ENCODE measurements at places on chromosomes 13 and 19.

DNA sequence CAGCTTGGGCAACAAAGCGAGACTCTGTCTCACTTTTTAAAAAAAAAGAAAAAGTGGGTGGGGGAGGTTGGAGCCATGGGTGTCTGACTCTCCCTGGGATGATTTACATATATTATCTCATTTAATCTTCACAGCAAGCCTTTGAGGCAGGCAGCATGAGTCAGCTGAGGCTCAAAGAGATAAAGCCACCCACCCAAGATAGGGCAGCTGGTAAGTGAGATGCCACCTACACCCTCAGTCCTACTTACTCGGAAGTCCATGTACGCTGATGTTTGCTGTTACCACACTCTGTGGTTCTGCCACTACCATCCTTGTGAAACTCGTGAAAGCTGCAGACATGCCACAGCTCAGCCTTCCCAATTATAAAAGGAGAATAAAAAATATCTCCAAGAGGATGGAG lies 142.0 kb upstream of the TSHZ3 start:
- DNase-seq = no peak

GRCh38 chr19:27833031-27833430 lies 1379.9 kb downstream of the UQCRFS1 start:
- no peak for DNase-seq

DNA sequence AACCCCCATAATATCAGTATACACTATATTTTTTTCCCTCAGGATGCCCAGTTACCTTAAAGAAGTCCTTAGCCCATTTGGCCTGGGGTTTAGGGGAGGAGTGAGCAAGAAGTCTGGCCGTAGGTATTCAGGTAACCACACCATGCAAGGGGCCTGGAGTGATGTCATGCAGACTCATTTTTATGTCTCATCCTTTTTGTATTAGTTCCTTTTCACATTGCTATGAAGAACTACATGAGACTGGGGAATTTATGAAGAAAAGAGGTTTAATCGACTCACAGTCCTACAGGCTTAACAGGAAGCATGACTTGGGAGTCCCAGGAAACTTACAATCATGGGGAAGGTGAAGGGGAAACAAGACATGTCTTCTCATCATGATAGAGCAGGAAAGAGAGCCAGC lies 12.2 kb downstream of the TPP2 start:
- DNase-seq = no peak

GRCh38 chr13:28494504-28494777 lies 487 bp downstream of the FLT1 start:
- DNase-seq = no peak

DNA sequence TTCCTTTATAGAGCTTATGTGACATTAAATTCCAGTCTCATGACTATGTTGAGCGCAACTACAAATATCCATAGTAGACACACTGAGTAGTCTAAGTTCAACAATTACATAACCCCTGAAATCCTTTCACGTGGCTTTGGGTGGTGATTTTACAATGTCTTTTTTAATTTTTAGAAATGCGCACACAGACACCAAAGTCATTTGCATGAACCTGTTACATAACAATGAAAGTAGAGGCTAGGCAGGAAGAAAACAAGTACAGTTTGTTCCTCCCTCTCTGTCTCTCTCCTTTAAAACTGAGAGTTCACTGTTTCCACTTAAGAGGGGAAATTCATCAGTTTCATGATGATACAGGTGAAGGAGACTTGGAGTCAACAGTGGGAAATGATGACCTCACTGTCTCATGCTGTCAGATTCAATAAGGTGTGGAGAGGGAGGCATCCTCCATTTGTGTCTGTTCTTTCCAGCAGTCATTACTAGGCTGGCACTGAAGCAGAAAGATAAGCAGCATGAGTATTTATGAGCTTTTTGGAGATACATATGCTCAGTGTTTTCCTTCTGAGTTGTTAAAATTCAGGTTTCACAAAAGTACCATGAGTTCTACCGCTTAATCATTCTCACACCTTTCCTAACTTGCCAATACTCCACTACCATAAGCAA lies 201.8 kb downstream of the LHFPL6 start:
- no peak for DNase-seq

DNA sequence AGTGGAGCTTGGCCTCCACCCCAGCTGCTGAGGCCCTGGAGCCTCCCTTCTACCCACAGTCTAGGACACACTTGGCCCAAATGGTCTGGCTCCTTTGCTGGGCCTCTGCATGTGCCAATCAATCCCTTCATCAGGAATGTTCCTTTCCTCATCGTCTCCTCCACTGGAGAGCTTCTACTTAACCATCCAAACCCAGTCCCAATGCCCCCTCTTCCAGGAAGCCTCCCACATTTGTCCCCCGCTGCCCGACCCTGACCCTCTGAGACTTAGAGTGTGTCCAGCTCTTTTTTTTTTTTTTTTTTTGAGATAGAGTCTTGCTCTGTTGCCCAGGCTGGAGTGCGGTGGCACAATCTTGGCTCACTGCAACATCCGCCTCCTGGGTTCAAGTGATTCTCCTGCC lies 2.5 kb downstream of the DUS3L start:
- no peak for DNase-seq

- no peak for DNase-seq
These were observed 181.5 kb upstream of the TSHZ3 start for GRCh38 chr19:31530781-31531180.

DNA sequence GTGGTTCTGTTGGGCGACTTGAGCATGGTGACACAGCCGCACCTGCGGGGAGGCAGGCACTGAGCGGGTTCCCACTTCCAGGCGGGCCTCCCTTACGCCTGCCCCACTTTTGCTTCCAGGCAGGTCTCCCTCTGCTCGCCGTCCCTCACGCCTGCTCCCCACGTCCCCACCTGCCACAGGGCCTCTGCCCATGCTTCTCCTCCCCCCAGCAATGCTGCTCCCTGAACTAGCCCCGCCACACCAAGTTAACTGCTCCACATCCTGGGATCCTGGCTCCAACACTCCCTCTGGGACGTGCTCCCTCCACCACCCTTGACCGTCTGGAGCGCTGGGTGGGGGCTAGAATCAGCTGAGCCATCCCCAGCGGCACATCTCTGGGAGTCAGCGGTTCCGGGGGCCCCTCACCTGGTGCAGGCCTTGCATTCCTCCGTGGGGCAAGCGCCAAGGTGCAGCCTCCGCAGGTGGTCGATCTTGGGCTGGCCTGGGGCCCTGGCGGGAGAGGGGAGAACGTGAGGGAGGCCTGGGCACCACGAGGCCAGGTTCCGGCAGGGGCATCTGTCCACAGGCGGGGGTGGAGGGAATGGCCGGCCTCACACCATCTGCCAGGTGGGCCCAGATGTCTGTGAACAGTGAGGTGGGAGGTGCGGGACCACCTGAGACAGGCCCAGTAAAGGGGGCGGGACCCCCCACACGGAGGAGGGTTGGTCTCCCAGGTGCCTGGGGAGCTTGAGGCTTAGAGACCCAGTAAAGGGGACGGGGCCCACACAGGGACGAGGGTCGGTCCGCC lies 9.2 kb downstream of the CFD start:
- DNase-seq = no peak

DNA sequence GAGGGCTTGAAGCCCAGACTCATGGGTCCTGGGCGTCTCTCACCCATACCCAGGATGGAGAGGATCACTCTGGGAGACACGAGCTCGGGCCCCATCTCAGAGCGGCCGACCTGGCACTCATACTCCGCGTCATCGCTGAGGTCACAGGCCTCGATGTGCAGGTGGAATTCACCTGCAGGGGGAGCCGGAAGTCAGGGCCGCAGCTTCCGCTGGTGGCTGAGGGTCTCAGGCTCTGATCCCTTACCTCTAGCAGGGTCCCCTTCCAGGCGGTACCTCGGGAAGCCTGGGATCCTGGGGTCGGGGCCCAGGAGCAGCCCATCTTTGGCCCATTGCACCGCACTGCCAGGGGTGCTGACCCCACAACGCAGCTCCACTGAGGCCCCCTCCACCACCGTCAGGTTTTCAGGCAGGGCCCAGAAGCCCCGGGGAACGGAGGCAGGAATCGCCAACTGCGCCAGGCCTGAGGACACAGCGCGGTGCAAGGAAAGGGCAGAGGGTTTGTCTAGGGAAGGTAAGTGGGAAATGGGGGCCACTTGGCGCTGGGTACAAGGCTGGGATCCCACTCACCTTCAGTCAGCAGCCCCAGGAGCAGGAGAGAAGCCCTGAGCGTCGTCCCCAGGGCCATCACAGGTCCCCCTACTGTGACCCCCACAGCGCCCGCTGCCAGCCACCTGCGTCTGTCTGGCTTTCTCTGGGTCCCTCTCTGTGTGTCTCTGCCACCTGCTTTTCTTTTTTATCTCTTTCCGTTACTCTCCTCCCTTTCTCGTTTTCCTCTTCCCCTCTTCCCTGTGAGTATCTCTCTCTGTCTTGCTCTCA lies 883 bp downstream of the NPHS1 start:
- DNase-seq = no peak

GRCh38 chr19:48361912-48362311 lies 1.8 kb downstream of the TMEM143 start:
- DNase-seq = no peak

GRCh38 chr13:50701469-50701868 lies 142.0 kb downstream of the DLEU7 start:
- no peak for DNase-seq

DNA sequence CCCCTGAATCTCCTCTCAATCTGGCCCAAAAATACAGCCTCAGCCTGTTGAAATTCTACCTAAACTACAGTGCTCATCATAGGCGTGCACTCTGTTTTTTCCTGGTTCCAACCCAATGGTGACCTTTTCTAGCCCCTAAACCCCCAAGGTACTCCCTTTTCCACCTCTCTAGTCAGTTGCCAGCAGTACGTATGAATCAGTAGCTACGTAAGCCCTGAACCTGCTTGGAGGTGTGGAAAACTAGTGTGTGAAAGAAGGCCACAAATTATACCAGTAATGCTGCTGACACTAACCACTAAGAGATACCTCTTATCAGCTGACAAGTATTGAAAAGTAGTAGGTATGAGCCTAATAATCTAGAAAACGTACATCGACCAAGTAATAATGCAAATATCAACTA lies 60.9 kb downstream of the FOXO1 start:
- DNase-seq = no peak

DNA sequence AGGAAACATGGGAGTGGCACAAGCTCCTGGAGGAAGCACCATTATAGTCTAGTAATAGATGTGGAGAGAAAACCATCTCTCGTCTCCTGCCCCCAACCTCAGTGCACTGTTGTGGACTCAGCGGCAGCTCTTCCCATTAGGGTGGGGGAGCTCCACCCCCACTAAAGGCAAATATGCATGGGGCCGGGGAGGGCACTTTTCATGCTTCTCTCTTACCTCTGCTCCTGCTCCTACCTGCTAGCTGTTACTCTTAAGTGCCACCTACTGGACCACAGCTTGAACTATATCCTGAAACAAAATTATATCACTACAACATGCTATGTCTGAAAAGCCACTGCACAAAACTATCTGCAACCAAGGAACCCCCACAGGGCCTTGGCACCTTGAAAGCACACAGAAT lies 112.6 kb upstream of the DACH1 start:
- no peak for DNase-seq

DNA sequence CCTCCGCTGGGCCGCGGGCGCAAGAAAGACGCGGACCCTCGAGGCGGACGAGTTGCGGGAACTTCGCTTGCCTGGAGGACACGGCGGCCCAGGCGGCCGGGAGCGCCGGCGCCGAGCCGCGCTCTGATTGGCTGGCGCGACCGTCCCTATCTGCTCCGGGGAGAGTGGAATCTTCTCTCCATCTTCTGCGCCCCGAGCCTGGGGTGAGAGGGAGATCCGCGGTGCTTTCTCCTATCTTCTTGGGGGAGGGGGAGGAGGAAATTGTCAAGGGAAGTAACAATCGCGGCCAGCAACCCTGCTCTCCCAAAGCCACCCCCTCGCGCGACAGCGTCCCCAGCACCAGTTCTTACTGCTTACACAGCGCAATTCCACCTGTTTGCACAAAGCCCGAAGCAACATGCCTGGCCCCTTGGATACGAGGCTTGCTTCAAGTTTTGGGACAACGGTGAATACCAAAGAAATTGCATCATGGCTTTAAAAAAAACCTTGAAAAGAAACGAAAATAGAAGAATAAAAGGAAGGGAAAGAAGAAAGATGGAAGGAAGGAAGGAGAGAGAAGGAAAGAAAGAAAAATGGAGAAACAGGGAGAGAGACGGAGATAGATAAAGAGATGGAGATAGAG lies 4.8 kb downstream of the SOX21 start:
- DNase-seq = no peak

DNA sequence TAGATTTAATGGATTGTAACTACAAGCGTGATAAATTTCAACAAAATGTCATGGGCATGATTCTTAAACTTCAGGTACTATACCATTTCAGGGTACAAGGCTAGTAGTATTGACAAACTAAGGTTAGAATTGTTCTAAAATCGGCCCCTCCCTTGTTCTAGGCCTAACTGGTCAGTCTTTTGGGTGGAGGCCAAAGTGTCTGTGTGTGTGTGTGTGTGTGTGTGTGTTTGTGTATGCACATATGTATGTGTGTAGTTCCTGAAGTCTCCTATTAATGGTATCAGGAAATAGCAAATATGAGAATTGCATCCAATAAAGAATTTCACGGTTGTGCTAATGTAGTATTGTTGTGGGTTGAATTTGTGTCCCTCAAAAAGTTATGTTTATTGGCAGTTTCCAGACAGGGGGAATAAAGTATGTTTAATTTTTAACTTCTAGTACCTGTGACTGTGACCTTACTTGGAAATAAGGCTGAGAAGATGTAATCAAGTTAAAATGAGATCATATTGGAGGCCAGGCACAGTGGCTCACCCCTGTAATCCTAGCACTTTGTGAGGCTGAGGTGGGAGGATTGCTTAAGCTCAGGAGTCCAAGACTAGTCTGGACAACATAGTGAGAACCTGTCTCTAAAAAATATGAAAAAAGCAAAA lies 119.2 kb downstream of the KLF5 start:
- no peak for DNase-seq

GRCh38 chr13:50842990-50843256 lies 569 bp downstream of the DLEU7 start:
- DNase-seq = no peak

GRCh38 chr19:782185-782877 lies 14.9 kb upstream of the PTBP1 start:
- DNase-seq = no peak

DNA sequence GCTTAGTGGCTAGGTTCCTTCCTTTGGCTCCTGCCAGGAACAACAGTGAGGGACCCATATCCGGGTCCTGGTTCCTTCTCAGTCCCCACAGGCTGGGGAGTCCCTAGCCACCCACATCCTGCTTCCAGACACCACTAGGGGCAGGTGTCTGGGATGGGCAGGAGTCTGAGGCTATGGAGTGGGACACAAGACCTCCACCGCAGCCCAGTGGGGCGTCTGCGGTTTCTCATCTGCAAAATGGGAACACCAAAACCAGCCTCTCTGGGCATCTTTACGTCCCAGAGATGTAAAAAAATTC lies 879 bp upstream of the FCGBP start:
- DNase-seq = no peak

- no peak for DNase-seq
These were observed 342.0 kb downstream of the TEX29 start for GRCh38 chr13:111662451-111662850.

GRCh38 chr13:112003941-112004340 lies 63.0 kb upstream of the SOX1 start:
- no peak for DNase-seq
